Stimulated activated CD4-positive, alpha-beta T cell treated with anti-CD3 and anti-CD28 coated beads, Interleukin-15, amount 100 ng/mL, for 1 hour (primary cell): ENCODE measurements at places on chromosomes 16 and 17.

DNA sequence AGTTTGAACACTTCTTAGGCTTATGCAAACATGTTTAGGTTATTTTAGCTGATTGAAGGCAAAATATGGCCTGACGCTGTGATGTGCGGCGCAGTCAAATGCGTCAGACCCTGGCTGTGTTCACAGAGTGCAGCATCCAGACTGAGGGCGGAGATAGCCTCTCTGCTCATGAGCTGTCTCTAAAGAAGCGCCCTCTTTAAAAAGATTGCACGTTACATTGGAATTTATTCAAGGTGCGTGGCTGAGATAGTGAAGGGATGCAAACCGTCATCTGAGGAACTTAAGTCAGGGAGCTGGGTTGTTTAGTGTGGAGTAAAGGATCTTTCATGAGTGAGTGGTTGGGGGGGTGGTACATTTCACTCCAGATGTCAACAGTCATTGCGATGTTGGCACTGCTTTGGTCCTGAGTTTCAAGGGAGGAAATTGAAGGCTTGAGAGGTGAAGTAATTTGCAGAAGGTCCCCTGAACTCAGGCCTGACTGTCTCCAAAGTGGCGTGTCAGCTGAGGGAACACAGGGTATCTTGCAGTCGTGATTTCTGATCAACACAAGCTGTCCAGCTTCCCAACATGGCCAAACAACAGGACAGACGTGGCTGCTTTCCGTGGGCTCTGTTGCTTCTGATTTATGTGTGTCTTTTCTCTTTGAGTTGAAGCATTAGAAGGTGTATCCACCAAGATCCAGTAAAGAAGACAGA is 33.4 kb downstream of the RPTOR start:
- DNase-seq, result no peak

- no peak for DNase-seq
Observed at GRCh38 chr16:68668266-68668665, 23.2 kb downstream of the CDH3 start.

DNA sequence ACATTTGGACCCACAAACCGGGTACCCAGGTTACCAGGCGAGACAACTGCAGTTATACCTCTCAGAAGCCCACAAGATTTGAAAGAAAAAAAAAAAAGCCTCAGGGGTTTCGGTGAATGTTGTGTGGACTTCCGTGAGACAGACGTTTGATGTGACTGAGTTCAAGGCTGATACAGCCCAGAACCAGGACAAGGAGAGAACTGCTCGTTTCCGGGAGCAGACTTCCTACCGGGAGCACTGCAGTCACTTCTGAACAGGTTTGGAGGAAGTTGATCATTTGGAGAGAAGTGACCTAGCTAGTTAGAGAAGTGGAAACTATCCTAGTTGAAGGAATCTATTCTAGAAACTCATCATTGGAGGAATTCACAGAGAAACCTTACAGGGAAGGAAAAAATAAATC is 847 bp downstream of the CKLF start:
- no peak for DNase-seq

DNA sequence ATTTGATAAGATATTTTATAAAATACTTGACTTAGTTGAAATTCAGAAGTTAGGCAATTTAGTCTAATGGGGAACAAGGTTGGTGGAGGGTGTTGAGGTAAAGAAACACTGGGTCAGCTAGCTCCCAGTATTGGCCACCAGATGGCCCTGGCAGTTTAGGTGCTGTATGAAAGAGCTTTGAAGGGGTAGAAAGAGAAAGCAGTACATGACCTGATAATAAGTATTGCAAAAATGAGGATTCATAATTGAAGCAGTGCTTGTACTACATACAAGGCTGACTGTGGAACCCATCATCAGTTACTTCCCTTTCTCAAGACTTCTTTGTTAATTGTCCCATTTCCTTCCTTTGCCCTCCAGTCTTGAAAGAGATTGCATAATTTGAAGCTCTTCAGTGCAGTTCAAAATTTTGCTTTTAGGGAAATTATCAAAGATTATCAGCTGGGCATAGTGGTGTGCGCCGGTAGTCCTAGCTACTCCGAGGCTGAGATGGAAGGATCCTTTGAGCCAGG is 29.4 kb downstream of the TANC2 start:
- DNase-seq, result no peak

GRCh38 chr17:14157822-14158221 is 78.8 kb downstream of the CDRT15 start:
- DNase-seq, result no peak

DNA sequence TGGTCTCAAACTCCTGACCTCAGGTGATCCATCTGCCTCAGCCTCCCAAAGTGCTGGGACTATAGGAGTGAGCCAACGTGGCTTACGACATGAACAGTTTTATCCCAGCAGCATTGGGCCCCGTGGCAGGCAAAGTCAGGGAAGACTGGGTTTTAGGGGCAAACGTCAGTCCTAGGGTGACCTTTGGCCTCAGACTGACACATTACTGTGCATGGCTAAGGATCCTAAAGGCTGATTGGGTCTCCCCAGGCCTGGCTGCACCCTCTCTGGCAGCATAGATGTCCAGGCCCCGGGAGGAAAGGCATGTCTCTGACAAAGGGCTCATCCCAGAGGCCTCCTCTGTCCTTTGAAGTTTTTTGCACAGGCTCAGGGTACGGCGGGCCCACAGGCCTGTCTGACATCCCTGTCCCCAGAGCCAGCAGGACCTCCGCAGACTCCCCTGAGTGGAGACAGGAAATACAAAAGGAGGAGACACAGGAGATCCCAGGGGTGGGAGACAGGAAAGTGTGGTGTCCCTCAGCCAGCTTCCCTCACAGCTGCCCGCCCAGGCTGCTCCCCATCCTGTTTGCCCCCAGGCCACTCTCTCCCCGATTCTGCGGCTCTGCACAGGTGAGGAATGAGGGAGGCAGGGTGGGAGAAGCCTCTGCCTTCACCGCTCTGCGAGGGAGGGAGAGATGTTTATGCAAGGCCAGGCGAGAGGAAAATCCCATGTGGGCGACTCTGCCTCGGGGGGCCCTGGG is 54.5 kb upstream of the MTSS2 start:
- no peak for DNase-seq

- DNase-seq, result no peak
Observed at GRCh38 chr17:21113716-21114115, 13.0 kb upstream of the DHRS7B start.

- DNase-seq, result no peak
Observed at GRCh38 chr17:34447406-34447805, 84.4 kb upstream of the CCL1 start.

- DNase-seq, result no peak
Observed at GRCh38 chr16:46638947-46639925, 18.1 kb upstream of the SHCBP1 start.

DNA sequence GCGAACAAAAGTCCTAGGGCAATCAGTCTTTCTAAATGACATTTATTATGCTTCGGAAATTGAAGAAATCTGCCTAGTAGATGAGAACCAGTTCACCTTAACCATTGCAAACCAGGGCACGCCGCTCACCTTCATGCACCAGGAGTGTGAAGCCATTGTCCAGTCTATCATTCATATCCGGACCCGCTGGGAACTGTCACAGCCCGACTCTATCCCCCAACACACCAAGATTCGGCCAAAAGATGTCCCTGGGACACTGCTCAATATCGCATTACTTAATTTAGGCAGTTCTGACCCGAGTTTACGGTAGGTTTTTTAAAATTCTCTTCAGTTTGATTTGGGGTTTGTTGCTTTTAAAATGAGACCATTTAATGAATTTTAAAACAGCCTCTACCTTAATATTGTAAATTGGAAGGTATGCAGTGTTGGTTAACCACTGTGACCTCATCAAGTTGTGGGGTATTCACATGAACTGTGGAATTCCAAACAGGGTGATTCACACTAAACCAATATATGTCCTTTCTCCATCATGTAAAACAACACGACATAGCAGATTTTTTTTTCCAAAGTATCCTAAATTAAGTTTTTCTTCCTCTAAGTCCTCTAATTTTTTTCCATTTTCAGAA is 6.2 kb upstream of the EVI2A start:
- DNase-seq, result no peak

- no peak for DNase-seq
Observed at GRCh38 chr17:80449930-80450576, 26.4 kb downstream of the NPTX1 start.

DNA sequence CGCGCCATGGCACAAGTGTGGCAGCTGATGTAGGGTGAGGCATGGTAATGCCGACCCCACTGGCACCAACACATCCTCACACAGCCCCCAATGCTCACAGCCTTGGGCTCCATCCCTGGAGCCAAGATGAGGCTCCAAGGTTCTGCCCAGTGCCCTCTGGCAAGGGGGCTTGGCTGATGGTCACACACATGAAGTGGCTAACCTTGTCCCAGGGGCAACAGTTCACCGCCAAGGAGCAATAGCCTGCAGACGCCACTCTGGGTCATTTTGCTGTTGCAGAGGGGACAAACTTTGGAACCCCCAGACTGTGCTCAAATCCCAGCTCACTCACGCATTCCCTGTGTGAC is 26.8 kb downstream of the TNFRSF13B start:
- DNase-seq, result no peak

DNA sequence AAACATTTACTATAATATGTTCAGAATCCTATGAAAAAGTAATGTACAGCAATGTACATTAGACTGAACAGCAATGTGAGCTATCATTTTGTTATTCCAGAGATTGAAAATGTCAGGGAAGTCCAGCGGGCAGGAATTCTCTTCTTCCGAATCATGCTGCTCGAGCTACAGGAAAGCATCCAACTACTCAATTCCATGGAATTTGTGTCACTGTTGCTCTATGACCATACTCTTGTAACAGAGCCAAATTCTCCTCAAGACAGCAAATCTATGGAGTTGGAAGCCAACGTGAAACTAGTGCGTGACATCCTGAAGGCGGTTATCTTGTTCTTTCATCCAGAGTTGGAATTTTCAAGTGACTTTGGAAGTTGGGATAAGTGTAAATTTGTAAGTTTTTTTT is 24.8 kb upstream of the NSRP1 start:
- no peak for DNase-seq

GRCh38 chr17:66466840-66467367 is 164.5 kb downstream of the PRKCA start:
- no peak for DNase-seq

- no peak for DNase-seq
Observed at GRCh38 chr16:48203974-48204824, 39.9 kb upstream of the LONP2 start.

DNA sequence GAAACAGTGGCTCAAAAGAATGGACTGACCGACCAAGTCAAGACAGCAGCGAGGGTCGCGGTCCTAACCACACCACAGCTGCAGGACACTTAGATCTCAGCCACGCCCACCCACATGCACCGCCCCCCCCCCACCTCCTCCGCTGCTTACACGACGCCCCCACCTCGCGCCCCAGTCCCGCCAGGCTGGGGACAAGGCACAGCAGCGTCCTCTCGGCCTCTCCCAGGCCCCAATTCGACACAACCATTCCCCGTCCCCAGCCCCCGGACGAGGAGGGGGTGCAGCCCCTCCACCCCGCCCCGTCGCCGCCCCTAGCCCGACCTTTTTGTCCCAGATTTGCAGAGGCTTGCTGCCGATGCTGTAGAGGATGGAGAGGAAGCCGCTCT is 477 bp downstream of the CFAP20 start:
- DNase-seq, result no peak

GRCh38 chr17:82802075-82802780 is 37.6 kb downstream of the ZNF750 start:
- no peak for DNase-seq

- DNase-seq, result no peak
Observed at GRCh38 chr16:8519179-8519578, 71.1 kb downstream of the TMEM114 start.

GRCh38 chr17:8872036-8872704 is 4.7 kb upstream of the PIK3R6 start:
- no peak for DNase-seq

DNA sequence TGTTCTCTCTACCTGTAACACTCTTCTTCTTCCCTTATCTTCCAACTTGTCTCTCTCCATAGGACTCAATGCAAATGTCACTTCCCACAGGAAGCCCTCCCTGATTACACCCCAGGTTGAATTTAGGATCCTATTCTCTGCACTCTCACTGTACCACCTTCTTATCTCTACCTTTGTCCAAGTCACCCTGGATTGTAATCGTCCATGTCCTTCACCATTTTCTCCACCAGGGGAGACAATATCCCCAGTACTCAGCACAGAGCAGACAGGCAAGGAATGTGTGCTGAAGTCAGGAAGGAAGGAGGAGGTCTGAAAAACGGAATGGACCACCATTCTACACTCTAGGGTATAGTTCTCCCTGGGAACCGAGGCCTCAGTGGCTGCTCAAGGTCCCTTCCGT is 14.2 kb downstream of the C16orf82 start:
- no peak for DNase-seq

DNA sequence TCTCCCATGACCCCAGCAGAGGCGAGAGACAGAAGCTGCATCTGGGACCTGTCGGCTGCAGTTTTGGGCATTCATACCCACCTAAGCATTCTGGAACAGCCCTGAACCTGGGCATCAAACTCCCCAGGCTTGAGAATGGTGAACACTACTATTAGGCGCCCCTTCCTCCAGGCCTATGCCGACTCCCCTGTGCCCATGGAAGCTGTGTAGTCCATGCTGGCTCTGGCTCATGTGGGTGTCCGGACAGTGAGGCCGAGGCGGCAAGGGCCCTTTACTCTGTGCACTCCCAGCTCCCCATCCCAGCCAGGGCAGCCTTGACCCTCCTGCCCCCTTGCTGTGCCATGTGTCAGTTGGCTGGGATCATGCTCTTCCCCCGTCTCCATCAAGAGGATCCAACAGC is 89.0 kb upstream of the TOB1 start:
- no peak for DNase-seq

GRCh38 chr17:6539871-6540270 is 16.5 kb downstream of the PITPNM3 start:
- no peak for DNase-seq

GRCh38 chr16:87015021-87015420 is 302.2 kb downstream of the C16orf95 start:
- DNase-seq, result no peak

DNA sequence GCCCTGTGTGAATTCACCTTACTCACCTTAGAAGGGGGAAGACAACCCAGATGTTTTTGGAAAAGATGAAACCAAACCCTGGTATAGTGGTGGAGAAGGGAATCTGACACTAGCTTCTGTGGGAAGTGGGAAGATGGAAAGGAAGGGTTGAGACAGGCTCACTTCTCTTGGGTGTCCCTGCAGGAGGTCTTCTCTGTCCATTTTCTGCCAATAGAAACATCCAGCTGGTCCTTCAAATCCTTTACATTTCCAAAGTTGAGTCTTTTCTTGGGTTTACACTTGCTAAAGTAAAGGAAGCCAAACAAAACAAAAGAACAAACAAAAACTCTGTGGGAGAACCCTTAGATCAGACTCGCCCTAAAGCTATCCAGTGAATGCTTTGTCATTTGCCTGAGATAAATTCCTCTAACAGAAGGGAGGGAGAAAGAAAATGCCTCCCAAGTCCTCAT is 10.2 kb downstream of the HOXB1 start:
- no peak for DNase-seq

GRCh38 chr16:88466175-88466862 is 13.2 kb downstream of the ZFPM1 start:
- DNase-seq, result no peak

GRCh38 chr16:17403859-17404545 is 66.8 kb downstream of the XYLT1 start:
- no peak for DNase-seq
